Effector memory CD4-positive, alpha-beta T cell (primary cell): ENCODE measurements at places on chromosomes 5 and 9.

- no peaks in the 10 kb centered on the region for H3K4me1 ChIP-seq
- no peak overlapping the region for H3K4me3 ChIP-seq
- no peak overlapping the region for H3K27ac ChIP-seq
- no peaks in the 10 kb centered on the region for H3K36me3 ChIP-seq
- no peaks in the 10 kb centered on the region for H3K27me3 ChIP-seq
- no peak for DNase-seq
Measured at GRCh38 chr5:67917561-67917960, 298.0 kb upstream of the PIK3R1 start.

GRCh38 chr5:88672644-88673252 lies 210.2 kb downstream of the MEF2C start:
- H3K4me1 ChIP-seq: peaks cover 18% of the 10 kb centered on the region
- no peak overlapping the region for H3K27ac ChIP-seq
- H3K27me3 ChIP-seq: peaks cover 62% of the 10 kb centered on the region

GRCh38 chr5:107425541-107426031 lies 245.2 kb downstream of the EFNA5 start:
- no peaks in the 10 kb centered on the region for H3K36me3 ChIP-seq
- no peaks in the 10 kb centered on the region for H3K27me3 ChIP-seq
- H3K4me3 ChIP-seq: no peak overlapping the region
- no peak for DNase-seq
- H3K27ac ChIP-seq: no peak overlapping the region

- no peaks in the 10 kb centered on the region for H3K27me3 ChIP-seq
- no peaks in the 10 kb centered on the region for H3K4me1 ChIP-seq
- no peak overlapping the region for H3K27ac ChIP-seq
- DNase-seq: no peak
Measured at GRCh38 chr5:39501397-39501796, 76.6 kb upstream of the DAB2 start.

DNA sequence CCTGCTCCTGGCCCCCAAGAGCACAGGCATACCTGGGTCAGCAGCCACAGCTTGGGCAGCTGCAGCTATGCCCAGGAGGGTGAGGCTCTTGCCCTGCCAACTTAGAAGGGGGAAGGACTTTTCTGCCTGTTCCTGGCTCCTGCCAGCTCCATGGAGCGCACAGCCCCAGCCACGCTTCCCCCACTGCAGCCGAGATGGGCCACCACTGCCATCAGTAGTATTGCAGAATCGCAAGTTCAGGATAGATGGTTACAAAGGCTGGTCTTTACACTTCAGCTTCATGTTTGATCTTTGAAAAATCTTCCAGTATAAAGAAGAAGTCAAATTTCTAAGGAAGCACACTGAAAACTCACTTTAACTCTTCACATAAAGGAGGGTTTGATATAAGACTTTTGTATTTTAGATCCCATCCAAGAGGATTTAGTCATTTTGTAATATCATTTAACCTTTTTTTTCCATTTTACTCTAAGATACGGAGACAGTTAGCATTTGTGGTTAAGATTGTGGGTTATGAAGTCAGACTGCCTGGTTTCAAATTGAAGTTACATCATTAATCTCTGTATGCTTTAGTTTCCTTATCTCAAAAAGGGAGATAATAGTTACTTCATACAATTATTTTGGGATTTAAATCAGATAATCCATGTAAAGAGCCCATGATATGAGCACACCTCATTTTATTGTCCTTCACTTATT lies 81.8 kb downstream of the NLN start:
- DNase-seq: no peak
- no peak overlapping the region for H3K27ac ChIP-seq
- no peak overlapping the region for H3K4me3 ChIP-seq

- no peak overlapping the region for H3K27ac ChIP-seq
- no peaks in the 10 kb centered on the region for H3K36me3 ChIP-seq
- no peak overlapping the region for H3K4me3 ChIP-seq
- H3K4me1 ChIP-seq: peaks cover 8% of the 10 kb centered on the region
Measured at GRCh38 chr5:77644371-77645157, 6.1 kb upstream of the OTP start.

- H3K4me1 ChIP-seq: no peaks in the 10 kb centered on the region
- no peaks in the 10 kb centered on the region for H3K27me3 ChIP-seq
- no peak for DNase-seq
- H3K36me3 ChIP-seq: peaks cover 14% of the 10 kb centered on the region
- H3K4me3 ChIP-seq: no peak overlapping the region
Measured at GRCh38 chr9:34001298-34001697, 47.4 kb downstream of the UBAP2 start.

DNA sequence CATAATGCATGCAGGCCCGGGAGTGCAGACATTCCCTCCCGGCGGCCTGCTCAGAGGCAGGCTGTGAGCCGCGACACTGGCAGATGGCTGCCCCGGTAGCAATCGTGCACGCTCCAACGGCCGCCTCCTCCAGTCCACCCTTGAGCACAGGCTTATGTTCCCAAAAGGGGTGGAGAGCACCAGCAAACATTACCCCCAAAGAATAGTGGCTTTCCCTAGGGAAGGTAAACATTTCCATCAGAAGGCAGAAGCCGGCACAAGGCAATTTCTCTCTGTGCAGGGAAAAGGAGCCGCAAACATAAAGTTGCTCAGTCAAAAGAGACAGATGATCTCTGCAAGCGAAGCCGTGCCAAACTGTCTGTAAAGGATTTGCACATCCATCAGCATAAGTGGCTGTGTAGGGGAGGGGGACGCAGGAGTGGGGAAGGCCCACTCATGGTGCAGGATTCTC lies 92.5 kb downstream of the SIL1 start:
- no peaks in the 10 kb centered on the region for H3K36me3 ChIP-seq
- DNase-seq: no peak

DNA sequence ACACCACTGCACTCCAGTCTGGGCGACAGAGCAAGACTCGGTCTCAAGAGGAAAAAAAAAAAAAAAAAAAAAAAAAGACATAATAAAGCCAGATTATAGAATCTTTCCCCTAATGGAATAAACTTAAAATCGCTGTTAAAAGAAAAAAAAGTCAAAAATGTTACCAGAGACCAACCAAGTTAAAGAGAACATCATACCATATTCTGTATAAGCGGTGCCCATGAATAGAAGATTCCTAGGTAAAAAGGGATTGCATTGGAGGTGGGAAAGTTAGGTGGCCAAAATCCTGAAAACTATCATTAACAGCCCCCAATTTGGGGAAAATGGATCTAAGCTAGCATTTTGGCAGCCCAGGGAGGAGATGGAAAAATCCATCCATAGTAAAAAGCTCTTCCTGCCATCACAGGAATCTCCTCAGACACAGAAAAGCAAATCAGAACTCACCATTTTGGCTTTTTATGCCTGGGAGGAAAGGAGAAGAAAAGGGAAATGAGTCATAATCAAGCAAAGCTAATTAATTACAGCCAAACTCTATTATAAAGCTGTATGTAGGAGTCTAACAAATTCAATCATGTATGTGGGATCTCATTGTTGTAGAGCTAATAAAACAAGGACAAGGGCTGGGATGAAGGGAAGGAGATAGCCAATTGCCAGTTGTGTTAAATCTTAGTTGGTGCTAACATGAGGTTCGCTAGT lies 363.8 kb downstream of the ARL15 start:
- no peaks in the 10 kb centered on the region for H3K4me1 ChIP-seq
- no peaks in the 10 kb centered on the region for H3K27me3 ChIP-seq
- H3K4me3 ChIP-seq: no peak overlapping the region
- no peaks in the 10 kb centered on the region for H3K36me3 ChIP-seq
- DNase-seq: no peak

DNA sequence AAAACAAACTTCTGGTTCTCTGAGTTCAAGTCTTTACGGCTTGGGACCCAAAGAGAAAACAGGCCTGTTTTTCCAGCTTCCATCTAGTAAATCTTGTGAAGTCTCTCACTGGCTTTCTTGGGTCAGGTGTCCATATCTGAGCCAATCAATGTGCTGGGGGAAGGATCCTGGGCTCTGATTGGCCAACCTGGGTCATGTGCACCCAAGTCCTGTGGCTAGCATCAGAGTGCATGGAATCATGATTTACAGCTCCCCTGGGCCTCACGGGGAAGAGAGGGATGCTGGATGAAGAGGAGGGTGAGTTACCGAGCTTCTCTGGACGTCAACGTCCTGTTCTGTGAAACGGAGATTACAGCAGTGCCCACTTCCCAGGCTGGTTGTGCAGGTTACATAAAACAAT lies 19.4 kb downstream of the CXCL14 start:
- DNase-seq: no peak
- H3K36me3 ChIP-seq: no peaks in the 10 kb centered on the region
- H3K27ac ChIP-seq: no peak overlapping the region
- no peaks in the 10 kb centered on the region for H3K4me1 ChIP-seq
- H3K4me3 ChIP-seq: no peak overlapping the region
- H3K27me3 ChIP-seq: peaks cover 2% of the 10 kb centered on the region

GRCh38 chr5:168642019-168642418 lies 62.9 kb upstream of the PANK3 start:
- no peak for DNase-seq
- no peak overlapping the region for H3K4me3 ChIP-seq
- no peaks in the 10 kb centered on the region for H3K27me3 ChIP-seq
- no peak overlapping the region for H3K27ac ChIP-seq

DNA sequence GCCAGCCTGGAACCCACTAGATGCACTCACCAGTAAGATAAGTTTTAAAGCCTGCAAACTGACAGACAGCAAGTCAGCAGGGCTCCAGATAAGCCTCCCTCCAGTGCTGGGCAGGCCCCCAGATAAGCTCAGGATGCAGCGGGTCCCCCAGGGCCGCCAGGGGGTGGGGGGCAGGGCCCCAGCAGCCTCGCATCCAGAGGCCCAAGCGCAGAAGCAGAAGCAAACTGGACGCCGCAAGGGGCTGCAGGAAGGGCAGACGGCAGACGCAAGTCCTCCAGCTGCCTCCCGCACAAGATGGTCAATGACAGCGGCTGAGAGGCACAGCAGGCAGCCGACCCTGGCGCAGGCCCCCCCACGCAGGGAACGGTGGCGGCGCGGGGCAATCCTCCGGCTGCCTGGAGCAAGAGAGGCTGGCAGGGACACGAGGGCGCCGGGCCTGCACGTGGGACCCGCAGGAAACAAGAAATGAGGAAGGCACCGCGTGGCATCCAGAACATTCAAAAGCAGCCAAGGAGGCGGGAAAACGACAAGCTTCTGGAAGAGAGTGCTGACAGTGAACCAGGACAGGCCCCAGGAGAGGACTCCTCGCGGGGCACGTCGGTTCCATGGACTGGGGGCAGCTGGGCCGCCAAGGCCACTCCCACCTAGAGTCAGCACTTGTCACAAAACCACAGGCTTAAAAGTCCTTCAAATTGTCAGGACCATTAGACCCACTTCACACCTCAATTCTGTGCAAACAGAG lies 49.8 kb downstream of the ROR2 start:
- DNase-seq: no peak
- no peaks in the 10 kb centered on the region for H3K4me1 ChIP-seq
- H3K4me3 ChIP-seq: no peak overlapping the region

DNA sequence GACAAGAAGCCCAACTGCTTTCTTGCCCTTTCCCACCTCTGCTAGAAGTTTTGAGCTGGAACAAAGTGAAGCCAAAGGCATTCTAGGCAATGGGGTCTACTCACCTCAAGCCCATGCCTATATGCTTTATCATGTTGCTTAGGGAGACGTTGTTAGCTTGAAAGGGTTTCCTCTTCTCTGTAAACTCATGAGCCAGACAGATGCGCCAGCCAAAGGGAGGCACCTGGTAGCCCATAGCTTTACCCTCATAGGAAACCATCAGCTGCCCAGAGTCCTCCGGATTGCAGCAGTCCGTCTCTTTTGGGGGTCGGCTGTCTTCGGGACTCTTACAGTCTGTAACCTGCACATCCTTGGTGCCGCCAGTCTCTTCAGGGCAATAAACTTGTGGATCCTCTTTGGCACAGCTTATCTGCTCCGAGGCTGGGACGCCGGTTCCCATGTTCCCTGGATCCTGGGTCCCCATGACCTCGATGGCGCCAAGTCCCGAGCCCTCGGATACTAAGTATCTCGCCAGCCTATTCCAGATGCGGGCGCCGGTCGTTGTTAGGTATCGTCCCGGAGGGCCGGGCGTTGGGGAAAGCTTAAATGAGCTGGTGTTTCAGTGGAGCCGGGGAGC lies 678 bp downstream of the GBA2 start:
- no peaks in the 10 kb centered on the region for H3K27me3 ChIP-seq
- H3K36me3 ChIP-seq: peaks cover 40% of the 10 kb centered on the region
- H3K4me3 ChIP-seq: peak overlapping the region; percentile 91
- H3K4me1 ChIP-seq: peaks cover 36% of the 10 kb centered on the region

DNA sequence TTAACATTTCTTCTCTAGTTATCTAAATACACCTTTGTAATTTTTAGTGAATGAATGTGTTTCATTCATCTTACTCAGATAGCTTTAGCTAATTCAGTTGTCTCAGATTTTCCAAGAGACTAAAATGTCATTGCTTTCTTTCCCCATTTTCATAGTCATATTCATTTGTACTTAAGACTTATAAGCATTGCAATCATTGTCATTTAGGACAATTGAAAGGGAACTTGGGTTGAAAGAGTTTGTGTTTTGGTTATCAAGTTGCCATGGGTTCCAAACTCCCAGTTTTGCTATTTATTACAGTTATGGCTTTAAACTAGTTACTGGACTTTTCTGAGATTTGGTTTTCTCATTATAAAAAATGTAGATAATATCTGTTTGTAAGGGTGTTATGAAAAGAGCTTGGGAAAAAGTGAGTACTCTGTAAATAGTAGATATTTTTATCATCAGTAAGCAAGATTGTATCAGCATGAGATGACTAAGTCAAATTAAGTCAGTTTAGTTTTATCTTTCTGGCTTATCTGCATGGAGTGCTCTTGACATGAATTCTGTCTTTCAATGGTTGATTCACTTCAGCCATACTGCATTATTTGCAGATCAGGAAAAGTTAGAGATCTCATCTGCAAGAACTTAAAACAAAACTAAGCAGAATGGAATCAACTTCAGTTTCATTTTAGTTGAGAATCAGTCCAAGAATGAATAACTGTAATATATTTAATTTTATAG lies 107.5 kb downstream of the PBX3 start:
- no peaks in the 10 kb centered on the region for H3K27me3 ChIP-seq
- no peak overlapping the region for H3K27ac ChIP-seq
- no peaks in the 10 kb centered on the region for H3K4me1 ChIP-seq
- no peak for DNase-seq
- H3K36me3 ChIP-seq: no peaks in the 10 kb centered on the region

- H3K4me3 ChIP-seq: no peak overlapping the region
- H3K4me1 ChIP-seq: no peaks in the 10 kb centered on the region
- H3K36me3 ChIP-seq: no peaks in the 10 kb centered on the region
- no peaks in the 10 kb centered on the region for H3K27me3 ChIP-seq
- no peak overlapping the region for H3K27ac ChIP-seq
Measured at GRCh38 chr5:120252839-120253238, 211.3 kb upstream of the PRR16 start.

DNA sequence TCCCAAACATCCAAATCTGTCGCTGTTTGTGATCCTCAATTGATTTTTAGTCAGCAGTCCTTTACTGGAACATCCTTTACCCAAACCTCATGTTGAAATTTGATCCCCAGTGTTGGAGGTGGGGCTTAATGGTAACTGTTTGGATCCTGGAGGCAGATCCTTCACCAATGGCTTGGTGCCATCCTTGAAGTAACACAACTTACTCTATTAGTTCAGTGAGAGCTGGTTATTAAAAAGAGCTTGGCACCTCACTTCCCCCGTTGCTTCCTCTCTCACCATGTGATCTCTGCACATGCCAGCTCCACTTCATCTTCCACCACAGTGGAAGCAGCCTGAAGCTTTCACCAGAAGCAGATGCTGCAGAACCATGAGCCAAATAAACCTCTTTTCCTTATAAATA lies 40.3 kb downstream of the DNAJB5 start:
- no peak for DNase-seq
- H3K4me1 ChIP-seq: no peaks in the 10 kb centered on the region
- H3K36me3 ChIP-seq: no peaks in the 10 kb centered on the region
- H3K4me3 ChIP-seq: no peak overlapping the region
- no peak overlapping the region for H3K27ac ChIP-seq

GRCh38 chr9:35705836-35706430 lies 16.2 kb upstream of the TPM2 start:
- no peaks in the 10 kb centered on the region for H3K4me1 ChIP-seq
- peaks cover 91% of the 10 kb centered on the region for H3K36me3 ChIP-seq
- H3K27me3 ChIP-seq: no peaks in the 10 kb centered on the region

- no peaks in the 10 kb centered on the region for H3K27me3 ChIP-seq
- H3K36me3 ChIP-seq: no peaks in the 10 kb centered on the region
Measured at GRCh38 chr5:168766426-168766700, 187.2 kb upstream of the PANK3 start.
